ENCODE measurements at places on chromosomes 12 and 14.

DNA sequence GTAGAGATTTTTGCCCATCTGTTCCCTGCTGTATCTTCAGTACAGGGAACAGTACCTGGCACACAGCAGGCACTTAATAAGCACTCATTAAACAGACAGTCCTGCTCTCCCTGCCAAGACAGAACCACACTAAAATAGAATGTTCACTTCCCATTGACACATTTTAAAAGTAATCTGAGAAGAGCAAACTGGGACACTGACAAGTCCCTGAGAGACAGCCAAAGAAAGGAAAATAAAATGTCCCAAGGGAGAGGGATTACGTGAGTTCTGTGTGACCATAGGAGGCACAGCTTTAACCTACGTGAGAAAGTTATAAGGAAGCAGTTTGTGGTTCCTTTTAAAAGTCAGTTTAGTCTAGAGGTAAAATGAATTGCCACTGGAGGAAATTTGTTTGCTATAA lies 43.9 kb upstream of the SYCP3 start:
- DNase-seq: no peak

DNA sequence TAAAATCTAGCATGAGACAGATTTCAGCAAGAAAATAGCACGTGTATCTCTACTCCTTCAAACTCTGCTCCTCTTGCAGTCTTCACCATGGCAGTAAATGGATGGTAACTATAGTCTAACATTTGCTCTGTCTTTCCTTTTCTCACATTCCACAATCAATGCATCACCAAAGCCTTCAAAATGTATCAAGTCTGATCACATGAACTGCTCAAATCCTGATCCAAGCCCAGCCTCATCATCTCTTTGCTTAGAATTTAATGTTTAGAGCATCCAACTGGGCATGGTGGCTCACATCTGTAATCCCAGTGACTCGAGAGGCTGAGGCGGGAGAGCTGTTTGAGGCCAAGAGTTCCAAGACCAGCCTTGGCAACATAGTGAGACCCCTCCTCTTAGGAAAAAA lies 45.9 kb downstream of the CDK17 start:
- DNase-seq: no peak

DNA sequence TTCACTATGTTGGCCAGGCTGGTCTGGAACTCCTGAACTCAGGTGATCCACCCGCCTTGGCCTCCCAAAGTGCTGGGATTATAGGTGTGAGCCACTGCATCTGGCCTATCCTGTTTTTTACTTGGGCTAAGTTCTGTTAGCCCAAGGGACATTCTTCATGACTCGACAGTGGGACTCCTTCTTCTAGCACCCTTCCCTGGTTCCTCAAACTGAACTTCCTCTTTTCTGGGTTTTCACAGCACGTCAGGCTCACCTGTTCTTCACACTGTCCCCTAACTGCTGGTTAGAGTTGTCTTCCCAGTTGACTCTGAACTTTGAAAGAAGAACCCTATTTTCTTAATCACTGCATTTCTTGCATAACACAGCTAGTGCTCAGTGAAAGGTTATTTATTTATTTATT lies 22.5 kb downstream of the CABP1 start:
- no peak for DNase-seq

GRCh38 chr12:27653661-27654060 lies 42.6 kb upstream of the REP15 start:
- DNase-seq: no peak

DNA sequence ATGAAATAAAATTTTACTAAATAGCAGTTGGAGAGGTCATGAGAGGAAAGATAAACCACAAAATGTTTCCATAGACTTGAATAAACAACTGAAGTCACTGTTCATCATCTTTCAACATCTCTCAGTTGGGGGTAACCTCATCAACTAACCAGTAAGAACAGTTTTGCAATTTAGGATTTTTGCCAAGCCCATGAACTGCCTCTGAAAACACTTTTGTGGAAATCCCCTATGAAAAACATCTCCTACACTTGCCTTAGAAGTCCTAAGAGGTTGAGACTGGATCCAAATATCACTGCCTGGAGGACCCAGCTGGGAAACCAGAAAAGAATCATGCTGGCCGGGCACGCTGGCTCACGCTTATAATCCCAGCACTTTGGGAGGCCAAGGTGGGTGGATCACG lies 273.1 kb downstream of the C12orf50 start:
- DNase-seq: no peak
